CD4-positive, alpha-beta T cell treated with Interleukin-4 for 4 hours (primary cell): ENCODE measurements at places on chromosomes 3 and 15.

DNA sequence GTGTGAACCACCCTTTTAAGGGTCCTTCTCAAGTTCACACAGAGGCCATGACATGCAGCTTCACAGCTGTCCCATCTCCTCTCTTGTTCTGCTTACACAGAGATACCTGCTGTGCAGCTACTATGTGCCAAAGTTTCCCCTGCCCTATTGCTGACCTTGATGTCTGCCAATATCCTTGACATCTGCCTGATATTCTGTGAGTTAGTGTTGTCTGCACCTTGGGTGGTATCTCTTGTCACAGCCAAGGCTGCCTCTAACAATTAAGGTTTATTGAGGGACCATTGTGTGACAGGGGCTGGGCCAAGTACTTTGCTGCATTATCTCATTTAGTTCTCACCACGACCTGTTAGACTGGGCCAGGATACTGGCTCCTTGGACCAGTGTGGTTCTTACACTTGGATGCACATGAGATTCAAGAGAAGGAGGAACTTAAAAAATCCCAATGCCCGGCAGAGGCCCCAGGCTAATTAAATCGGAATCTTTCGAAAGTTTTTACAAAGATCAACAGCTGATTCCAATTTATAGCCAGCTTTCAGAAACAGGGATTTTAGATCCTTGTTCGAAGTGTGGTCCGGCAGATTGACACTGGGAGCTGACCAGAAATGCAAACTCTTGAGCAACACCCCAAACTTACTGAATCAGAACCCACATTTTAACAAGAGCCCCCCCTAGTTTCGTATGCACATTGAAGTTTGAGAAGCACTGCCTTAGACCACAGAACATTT lies 178.6 kb downstream of the SATB1 start:
- DNase-seq = no peak

DNA sequence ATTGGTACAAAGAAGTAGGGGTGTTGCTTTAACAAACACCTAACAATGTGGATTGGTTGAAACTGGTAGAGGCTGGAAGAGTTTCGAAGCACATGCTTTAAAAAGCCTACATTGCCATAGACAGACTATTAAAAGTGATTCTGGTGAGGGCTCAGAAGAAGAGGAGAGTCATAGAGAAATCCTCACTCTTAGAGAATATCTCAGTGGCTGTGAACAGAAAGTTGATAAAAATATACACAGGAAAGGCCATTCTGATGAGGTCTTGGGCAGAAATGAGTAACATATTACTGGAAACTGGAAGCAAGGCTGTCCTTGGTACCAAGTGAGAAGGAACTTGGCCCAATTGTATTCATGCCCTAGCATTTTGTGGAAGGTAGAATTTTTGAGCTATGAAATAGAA lies 173.7 kb upstream of the CRBN start:
- DNase-seq = no peak

- DNase-seq = no peak
Observed at GRCh38 chr15:69595009-69595791, 142.6 kb downstream of the RPLP1 start.

DNA sequence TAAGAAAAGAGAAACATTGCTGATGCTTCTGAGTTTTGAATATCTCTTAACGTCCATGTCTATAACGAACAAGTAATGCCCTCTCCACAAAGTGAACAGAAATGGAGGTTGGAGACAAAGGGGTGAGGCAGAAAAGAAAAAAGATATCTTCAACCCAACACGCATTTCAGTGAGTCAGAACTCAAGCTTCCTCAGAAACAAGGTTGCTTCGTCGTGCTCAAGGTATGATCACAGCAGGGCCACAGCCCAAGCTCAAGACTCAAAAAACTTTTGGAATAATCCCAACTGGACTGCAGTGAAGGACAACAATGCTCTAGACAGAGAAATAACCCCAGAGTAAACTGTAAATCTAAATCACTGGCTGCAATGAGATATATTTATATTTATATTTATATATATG lies 18.9 kb downstream of the WNT5A start:
- no peak for DNase-seq

GRCh38 chr15:42581272-42581730 lies 5.9 kb downstream of the STARD9 start:
- peak; percentile 67 for DNase-seq

GRCh38 chr15:61318301-61318700 lies 89.2 kb upstream of the RORA start:
- no peak for DNase-seq

GRCh38 chr3:134253475-134254226 lies 3.0 kb upstream of the RYK start:
- DNase-seq = no peak

- no peak for DNase-seq
Observed at GRCh38 chr3:136952292-136952691, 5.5 kb upstream of the IL20RB start.

DNA sequence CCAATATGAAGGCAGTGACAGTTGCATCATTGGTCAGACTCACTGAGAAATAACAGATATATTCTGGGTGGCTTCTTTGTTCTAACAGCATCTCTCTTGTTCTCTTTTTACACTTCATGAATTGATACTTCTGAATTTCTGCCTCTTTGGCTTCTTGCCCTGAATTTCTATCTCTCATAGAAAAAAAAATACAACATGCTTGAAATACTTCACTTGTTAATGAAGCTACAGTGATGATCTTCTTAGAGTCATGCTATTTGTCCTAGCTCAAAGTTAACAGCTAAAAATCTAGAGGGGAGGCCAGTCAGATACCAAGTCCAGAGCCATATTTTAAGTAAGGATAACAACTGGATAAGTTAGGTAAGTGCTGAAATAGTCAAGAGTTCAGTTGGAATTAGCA lies 597.2 kb upstream of the AGTR1 start:
- DNase-seq = no peak

- no peak for DNase-seq
Observed at GRCh38 chr3:110788794-110789193, 282.8 kb upstream of the NECTIN3 start.

DNA sequence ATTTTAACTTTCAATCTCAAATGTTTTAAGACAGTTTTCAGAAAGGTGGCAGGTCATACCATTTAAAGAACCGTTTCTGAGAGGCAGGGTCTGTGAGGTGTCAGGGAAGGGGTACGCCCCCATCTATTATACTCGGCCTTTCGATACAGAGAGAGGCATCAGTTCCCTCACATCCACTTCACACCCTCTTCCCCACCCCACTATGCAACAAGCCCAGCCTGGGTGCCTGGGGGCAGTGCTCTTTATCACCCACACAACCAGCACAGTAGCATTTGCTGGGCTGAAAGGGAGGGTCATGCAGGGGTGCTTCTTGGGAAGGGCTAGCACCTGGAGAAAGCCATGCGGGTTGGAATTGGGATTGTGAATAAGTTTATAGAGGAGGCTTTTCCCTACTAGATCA lies 56.0 kb upstream of the KCNMB2 start:
- DNase-seq = no peak

DNA sequence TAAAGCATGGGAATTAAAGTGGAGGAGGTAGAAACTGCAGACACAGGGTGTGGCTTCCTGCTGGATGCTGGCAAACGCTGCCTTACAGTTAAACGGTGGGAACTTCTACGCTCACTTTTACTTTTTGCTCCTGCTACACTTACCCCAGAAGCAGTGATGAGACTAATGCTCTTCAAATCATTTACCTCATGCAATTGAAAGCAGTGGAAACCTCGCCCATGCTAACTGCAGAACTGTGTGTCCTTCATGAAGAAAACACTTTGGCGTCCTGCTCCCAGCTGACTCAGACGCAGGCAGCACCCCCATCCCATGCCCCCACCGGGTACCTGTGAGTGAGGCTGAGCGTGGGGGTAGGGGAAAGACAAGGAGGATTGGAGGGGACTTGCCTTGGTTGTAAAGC lies 31.8 kb downstream of the UPK1B start:
- DNase-seq = no peak

DNA sequence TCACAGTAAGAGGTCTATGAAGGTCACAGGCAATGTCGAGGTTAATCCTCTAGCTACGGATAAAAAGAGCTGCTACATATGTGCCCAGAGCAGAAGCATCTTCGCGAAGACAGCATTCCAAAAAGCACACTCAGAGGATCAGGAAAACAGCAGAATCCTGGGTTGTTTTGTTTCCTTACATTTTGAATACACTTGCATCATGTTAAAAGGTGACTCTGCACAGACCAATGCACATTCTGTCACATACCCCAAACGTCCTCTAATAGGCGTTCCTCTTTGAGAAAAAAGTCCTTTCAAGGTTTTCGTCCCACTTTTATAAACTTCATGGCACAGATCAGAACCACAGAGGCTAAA lies 52.7 kb downstream of the VGLL4 start:
- no peak for DNase-seq

GRCh38 chr15:63497642-63498467 lies 6.5 kb upstream of the USP3 start:
- peak; percentile 91 for DNase-seq

GRCh38 chr15:51382787-51383186 lies 41.3 kb downstream of the GLDN start:
- DNase-seq = no peak

DNA sequence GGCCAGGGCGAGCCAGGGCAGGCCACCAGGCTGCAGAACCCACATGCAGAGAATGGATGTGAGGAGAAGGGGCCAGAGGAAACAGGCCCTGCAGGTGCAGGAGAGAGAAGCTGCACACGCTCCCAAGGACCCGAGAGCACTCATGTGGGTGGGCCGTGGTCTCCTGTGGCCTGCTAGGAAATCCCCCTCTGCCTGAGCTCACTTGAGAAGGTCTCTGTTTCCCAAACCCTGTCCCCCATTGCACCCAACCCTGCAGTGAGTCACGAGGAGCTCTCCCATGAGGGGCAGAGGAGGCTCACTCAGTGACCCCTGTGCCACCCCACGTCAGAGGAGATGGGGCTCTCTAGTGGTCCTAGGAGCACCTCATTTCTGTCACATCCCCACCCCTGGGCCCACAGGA lies 111.1 kb downstream of the KLF13 start:
- DNase-seq = peak; percentile 49

DNA sequence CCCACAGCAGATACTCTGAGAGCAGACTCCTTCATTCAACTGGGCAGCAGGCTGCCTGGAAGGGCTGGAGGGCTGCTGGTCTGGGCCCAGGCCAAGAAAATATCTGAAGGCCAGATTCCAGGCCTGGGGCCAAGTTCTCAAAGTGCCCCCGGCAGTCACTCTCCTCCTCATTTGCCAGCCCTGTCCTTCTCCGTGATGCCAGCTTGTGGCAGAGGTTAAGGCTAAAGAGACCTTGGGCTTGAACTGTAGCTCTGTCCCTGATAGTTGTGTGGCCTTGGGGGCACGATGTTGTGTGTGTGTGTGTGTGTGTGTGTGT lies 39.0 kb downstream of the FAM3D start:
- DNase-seq = no peak

GRCh38 chr15:74317820-74318375 lies 49.5 kb downstream of the CYP11A1 start:
- no peak for DNase-seq

- DNase-seq = no peak
Observed at GRCh38 chr15:65305150-65305758, 777 bp downstream of the RNU5B-1 start.

DNA sequence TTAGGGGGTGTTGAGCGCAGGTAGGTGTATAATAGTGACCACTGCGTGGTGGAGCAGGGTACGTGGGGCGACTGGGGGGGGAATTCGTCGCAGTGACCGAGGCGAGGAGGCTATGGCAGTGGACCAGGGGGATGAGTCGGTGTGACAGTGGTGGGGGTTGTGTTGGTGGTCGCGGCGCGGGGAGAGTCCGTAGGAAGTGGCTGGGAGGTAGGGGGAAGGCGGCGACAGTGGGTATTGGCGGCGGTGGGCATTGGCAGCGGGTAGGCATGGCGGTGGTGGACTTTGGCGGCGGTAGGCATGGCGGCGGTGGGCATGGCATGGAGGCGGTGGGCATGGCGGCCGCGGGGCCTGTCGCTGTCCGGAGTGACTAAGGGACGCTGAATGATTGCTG lies 739 bp downstream of the SNRPN start:
- no peak for DNase-seq

DNA sequence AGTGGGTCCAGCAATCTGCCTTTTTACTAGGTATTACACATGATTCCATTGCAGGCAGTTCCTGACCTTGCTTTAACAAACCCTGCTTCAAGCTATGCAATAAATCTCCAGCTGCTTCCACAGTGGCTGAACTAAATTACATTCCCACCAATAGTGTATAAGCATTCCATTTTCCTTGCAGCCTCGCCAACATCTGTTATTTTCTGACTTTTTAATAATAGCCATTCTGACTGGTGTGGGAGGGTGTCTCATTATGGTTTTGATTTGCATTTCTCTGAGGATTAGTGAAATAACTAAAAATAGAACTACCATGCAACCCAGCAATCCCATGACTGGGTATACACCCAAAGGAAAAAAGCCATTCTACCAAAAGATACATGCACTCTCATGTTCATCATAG lies 36.4 kb upstream of the DNAJC13 start:
- DNase-seq = no peak

- DNase-seq = no peak
Observed at GRCh38 chr15:39963786-39964185, 29.9 kb downstream of the EIF2AK4 start.

DNA sequence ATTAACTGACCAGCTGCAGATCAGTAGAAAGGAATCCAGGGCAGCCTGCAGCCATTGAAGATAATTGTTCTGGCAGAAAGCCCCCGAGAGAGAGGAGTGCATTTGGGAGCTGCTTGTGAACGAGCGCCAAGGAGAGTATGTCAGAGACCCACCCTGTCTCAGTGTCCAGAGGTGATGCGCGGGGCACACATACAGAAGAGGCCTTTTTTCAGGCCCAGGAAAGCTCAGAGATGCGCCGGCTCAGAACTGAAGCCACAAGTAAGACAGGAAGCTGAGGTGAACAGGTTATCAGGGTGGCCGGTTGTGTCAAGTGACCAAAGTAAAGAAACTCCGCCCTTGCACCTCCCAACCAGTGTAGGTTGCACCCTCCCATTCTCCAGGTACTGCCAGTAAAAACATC lies 59.8 kb upstream of the HEG1 start:
- no peak for DNase-seq

DNA sequence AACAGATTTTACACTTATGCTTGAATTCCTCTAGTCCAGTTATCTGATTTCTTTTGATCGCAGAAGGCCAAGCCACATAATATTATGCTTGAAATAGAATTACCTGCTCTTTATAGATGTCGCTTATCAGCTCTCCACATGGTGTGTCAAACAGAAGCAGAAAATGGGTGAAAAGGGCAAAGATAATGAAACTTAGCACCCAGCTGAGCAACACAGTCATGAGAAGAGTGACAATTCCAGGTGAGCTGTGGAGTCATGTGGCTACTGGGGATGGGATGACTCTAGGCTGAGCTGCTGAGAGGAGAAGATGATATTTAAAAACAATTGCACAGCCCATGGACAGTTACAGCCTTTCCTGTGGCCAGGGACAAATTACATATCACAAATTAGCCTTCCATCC lies 398.7 kb upstream of the PDZRN3 start:
- no peak for DNase-seq

DNA sequence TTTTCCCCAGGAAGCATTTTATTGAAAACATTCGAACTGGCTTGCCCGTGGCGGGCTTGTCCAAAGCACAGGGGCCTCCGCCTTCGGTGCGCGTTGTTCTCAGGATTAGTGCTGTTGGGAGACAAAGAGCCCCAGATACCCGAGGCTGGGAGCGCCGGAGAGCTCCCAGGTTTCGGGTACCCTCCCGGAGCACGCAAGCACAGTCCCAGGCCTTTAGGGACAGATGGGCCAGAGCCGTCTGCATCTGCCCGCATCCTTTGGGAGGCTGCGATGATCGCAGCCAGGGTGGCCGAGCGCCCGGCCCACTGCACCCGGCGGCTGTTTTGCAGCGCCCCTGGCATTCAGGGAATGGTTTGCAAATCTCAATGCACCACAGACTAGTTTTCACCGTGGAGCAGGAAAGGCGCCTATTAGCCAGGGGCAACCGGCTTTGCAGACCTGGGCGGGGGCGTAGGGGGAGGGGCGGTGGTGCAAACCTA lies 5.0 kb upstream of the FEZF2 start:
- DNase-seq = no peak
